ENCODE measurements at places on chromosomes 7 and 10.

DNA sequence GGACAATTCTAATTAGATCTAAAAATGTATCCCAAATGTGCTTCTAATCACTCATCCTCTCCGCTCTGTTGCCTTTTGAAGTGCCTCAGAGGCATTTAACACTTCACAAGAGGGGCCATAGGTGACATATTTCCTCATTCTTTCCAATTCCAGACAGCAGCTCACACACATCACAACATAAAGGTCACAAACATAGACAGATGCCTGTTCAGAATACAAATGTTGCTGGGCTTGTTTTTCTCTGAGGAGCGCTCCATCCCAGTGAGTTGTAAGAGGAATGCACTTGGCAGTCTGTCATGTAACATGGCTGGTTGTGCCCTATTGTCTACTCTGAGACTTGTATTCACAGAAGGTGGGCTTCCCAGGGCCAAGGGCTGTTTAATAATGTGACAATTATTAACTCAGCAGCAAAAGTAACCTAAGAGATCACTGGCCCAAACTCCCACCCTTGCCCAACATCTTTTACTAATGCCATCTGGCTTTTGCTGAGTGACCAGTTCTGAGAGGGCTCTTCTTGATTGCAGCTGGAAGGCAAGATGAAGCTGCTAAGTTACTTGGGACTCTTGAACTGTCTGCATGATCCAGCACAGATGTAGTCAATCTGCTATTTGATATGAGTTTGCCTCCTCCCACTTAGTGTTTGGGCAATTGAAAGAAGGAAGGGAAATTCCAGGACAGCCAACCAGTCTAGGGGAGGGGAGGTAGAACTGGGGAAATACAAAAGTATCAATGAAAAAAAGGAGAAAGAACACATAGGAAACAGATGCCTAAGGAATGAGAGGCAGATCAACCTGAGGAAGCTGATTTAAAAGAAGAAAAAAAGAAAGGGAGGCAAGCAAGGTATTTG, 13.6 kb downstream of the PON2 start:
- DNase-seq: peak; percentile 63

DNA sequence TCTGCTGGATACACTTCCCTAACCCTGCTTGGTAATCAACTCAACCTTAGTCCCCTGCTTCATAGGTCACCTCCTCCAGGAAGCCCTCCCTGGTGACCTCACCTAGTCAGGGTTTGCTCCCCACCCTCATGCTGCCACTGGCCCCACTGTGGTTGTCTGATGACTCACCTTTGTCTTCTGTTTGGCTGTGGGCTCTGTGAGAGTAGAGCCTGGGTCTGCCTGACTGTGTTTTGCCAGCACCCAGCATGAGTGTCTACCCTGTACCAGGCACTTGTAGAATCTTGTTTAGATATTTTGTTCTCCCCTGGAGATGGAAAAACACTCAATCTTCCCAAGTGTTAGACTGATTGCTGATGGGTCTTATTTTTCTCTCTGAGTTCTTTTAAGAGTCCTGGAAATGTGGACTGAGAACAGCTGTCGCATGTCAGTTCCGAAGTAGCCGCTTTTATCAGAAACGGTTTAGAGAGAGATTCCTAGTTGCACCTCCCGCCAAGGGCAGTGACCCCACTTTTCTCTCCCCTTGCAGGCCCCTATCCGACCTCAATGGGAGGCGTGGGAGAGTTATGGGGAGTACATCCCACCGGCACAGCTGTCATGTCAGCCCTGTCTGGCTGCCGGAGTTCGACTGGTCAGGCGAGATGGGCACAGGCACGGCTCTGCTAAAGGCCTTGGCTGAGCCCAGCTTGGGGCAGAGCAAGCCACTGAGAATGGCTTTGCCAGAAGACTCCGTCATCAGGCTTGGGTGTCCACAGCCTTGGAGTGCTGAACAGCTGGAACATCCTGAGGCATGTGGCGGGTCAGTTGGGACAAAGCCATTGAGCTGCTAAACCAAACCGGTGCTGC, 134.3 kb downstream of the GRK5 start:
- DNase-seq: no peak

DNA sequence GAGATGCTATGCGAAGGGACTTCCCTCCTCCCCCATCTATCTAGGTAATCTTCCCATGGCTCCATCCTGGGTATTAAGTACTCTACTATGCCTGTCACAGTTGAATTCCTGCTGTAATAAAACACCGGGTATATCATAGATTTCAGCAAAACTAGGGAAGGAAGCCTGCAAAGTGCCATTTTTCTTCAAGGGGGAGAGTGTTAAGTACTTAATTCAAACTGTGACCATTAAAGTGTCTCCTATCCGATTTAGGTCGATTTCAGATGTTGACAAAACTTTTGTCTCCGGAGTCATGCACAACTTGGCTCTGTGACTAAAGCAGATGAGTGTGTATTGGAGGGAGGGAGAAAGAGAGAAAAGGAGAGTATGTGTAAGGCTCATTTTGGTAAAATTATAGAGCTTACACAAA, 4.6 kb downstream of the HOXA4 start:
- DNase-seq: no peak

DNA sequence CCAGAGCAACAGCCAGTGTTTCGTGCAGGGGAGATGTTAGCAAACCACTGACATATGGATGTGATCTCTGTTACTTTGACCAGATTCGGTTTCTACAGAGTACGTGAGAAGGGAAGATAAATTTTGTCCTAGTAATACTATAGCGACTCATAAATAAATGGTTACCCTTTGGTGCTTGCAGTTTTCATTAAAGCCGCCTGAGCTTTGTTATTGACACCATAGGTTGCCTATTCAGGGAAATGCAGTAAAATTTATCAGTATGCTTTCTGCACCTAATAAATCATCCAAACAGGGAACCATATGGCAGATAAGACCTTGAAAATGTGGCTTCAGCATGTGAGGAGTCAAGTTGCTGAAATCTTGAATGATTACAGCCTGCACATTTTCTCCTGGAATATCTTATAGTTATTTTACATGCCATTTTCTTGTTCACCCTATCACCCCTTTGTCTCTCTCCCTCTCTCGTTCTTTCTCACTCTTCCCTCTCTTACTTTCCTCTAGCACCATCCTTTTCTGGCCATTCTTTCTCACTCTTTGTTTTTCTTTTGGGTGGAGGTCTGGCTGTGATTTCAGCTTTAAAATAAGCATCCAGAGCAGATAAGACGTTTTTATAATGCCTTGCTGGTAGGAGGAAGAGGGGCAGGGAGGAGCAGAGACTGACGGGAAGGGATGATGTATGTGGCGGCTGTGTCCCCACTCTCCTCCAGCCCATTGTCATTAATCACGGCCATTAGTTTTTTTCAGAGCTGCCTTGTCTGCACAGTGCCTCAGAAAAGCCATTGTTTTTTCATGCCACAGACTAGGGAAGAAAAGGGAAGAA, 182.5 kb downstream of the LRMDA start:
- no peak for DNase-seq

DNA sequence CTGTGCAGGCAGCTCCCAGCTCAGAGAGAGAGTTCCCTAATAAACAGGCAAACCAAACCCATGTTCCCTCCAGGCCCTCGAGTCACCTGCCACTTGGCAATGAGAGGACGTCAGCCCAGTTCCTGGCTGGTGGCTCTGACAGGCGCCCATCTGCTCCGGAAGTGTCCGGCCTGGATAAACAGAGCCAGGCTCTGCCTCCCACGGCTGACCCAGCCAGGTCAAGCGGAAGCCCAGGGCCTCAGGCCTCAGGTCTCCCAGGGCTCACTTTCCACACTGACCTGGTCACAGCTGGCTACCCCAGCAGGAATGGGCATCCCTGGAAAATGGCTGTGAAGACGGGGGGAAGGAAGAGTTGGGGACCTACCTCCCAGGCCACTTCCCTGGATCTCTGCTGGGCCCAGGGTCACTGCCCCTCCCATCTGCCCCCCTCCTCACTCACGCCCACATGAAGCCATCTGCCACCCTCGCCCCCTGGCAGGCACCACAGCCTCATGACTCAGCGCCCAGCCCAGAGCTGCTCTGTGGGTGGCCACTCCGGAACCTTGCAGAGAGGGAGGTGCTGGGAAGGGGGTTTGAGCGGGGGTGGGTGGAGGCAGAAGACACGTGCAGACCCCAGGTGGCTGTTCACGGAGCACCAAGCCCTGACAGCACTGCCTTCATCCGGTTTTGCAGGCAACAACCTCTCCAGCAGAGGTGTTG, 37.4 kb upstream of the DUSP5 start:
- peak; percentile 12 for DNase-seq

DNA sequence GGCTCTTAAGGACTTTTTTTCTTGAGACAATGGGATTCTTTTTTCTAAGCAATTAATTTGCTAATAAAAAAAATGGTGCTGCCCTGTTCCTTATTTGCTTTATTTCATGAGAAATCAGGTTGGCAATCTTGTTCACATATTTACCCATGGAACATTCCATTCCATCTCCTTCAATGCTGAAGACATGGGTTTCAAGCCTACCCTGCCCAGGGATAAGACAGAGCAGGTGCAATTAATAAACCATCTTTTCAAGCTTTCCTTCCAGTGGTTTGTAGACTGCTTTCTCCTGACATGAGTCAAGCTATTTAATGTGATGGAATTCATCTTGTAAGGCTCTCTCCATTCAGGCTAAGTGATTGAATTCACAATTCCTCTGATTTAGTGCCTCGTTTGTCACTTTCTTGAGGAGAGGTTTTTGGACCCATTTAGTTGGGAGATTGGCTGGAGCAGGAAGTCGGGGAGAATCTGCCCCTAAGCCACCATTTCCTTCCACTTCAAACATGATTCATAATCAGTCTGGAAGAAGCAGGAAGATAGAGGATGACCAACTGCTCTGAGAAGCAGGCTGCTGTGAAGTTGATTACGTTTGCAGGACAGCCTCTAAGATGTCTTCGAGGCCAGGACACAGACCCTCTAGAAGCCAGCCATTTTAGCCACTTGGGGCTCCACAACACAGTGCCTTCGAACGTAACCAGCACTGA, 552.4 kb upstream of the GALNT17 start:
- no peak for DNase-seq

DNA sequence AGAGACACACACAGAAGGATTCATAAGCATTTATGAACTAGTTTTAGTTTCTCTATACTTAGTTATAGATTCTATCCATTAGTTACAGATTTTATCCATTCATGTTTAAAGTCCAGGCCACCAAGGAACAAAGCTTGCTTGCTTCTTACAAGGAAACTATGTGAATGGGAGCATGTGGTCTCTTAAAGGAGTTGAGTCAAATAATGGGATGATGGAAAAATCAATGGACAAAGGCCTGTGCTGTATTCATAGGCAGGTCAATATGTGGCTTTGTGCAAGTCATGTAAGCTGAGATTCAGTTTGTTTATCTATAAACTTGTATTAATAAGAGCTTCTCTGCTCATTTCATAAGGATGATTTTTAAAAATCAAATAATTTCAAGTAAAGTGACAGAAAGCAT, 172.8 kb upstream of the CDK1 start:
- DNase-seq: no peak

DNA sequence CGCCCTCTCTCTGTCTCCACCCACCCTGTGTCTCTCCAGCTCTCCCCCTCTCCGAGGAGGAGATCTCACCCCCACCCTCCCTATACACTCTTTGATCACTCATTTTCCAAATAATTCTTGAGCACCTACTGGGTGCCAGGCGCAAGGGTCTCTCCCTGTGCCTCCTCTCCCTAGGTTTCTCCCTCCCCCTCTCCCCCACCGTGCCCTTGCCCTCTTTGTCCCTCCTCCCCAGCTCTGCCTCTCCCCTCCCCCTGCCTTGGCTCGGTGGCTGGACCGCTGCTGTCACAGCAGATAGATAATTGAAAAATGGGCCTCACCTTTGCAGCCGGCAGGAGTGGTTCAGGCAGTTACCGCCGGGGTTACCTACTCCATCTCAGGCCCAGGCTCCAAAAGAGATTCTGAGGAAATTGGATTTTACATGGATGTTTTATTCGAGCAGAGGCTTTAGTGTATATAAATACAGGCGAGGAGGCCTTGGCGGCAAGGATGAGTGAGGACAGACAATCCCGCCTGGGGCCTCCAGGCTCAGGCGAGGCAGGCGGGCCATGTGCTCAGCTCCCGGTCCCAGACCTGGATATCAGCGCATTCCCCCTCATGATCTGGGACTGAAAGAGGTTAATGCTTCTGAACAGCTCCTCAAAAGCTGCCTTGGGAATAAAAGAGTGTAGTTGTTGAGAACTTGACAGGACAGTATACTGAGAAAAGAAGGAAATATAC, 60.8 kb upstream of the BTRC start:
- no peak for DNase-seq

GRCh38 chr10:68594405-68594804, 34.3 kb downstream of the TET1 start:
- DNase-seq: no peak

GRCh38 chr10:101231092-101231491, 1.8 kb upstream of the LBX1 start:
- DNase-seq: no peak

DNA sequence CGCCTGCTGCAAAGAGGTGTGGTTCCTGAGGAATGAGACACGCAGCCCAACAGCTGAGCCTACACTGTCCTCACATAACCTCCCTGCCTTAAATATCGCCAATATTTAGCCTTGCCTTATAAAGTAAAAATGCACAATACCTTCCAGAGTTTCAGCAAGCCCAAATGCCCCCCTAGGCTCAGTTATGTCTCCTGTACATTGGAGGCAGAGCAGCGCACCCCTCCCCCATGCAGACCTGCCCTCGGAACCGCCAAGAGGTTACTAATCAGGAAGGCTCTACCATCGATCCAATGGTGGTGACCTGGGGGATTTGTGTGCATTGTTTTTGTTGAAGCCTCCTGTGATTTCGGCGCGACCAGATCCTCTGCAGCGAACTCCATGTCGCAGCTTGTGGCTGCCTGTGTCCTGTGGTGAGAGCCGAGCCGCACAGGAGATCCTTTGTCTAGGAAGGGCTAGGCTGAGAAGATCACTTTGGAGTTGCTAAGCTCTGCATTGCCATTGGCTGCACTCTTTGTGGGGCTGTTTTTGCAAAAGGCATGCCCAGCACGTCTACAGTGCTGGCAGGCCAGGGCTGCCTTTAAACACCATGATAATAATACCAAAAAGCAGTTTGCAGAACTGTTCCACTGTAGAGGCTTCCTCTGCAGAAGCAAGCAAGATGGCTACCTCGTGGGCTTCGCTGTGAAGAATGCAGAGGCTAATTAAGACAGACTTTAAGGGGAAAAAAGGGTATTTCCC, 40.1 kb downstream of the TET1 start:
- DNase-seq: peak; percentile 92

DNA sequence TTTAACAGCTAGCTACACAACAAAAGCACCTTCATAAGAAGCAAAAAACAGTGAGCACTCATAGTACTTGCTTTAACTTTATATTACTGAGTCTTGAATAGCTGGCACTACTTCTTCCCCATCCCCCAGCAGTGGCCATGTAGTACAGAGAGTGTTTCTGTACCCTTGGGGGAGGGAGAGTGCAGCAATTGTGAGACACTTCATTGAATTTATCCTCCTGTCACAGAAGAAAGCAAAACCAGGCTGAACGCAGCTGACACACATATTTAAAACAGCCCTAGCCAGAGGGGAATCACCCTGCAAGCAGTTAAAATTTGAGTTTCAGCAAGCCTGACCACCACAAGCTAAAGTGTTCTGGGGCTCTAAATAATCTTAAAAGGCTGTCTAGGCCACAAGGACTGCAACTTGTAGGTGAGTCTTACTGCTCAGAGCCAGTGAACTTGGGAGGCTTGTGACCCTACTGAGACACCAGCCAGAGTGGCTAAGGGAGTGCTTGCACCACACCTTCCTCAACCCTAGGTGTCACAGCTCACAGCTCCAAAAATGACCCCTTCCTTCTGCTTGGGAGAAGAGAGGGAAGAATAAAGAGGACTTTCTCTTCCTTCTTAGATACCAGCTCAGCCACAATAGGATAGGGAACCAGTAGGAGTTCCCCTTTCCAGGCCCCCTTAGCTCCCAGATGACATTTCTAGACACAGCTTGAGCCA, 97.7 kb upstream of the MEOX2 start:
- no peak for DNase-seq

Data from DMS153 (cell line).